GM12865 (cell line): ENCODE measurements at places on chromosomes 13 and 19.

DNA sequence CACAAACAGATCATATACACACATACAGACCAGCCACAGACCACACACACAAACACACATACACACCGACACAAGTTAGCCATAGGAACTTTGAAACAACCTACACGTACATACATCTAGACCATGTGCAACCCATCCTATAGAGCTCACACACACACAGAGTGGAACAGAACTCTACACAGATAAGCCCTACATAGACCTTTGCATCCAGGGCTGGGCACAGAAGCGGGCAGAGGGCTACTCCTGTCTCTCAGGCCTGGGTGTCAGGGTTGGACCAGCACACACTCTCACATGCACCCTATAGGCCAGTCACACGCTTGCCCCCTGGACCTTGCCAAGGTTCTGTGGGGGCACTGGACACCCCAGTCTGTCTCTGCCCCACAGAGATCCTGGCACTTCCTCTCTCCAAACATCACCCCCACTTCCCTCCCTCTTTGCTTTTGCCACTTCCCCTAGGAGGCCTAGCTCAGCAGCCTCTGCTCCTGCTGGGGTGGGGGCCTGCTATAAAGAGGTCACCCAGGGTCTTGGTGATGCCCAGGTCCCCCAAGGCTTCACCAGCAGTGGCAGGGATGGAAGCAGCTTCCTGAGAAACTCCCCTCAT is 5.8 kb upstream of the JUNB start:
- DNase-seq, result no peak

GRCh38 chr13:99015606-99016490 is 38.0 kb upstream of the DOCK9 start:
- DNase-seq, result no peak

DNA sequence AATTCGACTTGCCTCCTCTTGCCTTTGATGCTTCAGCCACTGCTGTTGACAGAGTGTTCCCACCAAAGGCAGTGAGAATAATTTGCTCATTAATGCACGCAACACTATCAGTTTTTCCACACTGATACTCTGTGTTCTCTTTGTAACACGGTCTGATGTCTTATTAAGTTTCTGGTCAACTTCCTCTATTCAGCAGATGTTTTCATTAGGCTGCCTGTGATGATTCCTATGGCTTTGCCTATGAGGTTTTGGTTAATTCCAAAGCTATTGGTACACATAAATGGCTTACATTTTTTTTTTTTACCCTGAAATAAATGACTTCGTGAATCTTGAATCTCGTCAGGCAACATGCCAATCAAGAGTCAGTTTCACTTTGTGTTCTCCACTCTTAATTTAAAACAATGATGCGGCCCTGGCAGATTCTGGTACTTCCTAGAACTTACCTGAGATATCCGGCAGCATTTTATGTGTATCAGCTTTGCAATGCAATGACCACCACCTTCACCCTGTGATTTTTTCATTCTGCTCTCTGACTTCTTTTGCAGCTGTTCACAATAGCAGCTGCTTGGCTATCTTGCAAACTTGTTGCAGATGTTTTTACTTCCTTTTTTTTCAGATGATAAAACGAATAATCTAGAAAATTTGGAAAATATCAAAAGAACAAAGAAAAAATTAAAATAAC is 27.5 kb upstream of the KL start:
- DNase-seq, result no peak

- no peak for DNase-seq
These were observed 198.1 kb downstream of the VWA8 start for GRCh38 chr13:41762796-41763195.

- no peak for DNase-seq
These were observed 1.0 kb downstream of the GRIK5 start for GRCh38 chr19:42068756-42069571.
